ENCODE measurements at places on chromosomes 13 and 19. TPM values are rescaled to one million over a fixed set of nuclear protein-coding genes. Genes with fewer than 3 reads are reported as not detected.

KASH5 gene
- total RNA-seq, result not detected

CGB3 gene
- not detected for total RNA-seq

CGB1 gene
- 2.9 TPM for total RNA-seq

CYP4F12 gene
- not detected for total RNA-seq

CARM1 gene
- total RNA-seq, result 41.0 TPM

OR7C1 gene
- not detected for total RNA-seq

BRME1 gene
- total RNA-seq, result 0.17 TPM
